ENCODE measurements at places on chromosomes 11 and 22.

DNA sequence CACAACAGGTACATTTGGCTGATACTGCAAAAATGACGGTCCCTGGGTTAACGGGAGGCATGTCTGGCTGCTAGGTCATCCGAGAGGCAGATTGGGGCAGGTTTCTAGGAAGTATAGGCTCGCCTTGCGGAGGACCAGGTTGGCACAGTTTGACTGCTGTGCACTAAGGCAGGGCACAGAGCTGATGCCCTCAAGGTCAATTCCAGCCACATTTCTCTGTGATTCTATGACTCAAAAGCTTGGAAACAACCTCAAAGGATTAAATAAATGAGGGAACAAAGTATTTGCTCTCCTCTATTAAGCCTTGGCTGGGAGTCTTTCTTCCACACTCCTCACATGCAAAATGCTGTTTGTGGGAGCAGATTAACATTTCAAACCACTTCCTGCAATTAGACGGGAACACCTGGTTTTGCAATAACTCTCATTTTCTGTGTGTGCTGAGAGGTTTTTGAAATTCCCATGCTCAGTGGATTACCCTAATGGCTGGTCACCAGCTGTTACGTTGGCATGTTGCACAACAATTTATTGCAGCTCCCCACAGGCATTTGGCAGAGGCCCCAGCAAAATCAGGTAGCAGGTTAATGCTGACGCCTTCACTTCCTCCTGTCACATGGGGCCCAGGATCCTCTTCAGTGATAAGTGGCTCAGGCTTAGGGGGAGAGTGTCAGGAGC, 61.0 kb upstream of the PLET1 start:
- DNase-seq: no peak

DNA sequence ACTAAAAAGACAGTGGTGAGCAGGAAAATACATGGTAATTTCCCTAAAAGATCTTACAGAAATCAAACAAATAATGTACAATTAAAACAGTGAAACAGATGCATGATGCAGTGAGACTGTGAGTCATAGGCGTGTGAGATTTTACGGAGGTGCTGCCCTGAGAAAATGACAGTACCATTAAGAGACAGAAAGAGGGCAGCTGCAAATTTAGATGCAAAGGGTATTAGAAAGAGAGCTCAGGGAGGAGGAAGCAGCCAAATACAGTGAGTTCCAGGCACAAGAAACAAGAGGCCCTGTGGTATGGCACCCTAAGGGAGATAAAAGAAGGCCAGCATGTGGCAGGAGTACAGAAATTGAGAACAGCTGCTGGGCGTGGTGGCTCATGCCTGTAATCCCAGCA, 88.5 kb upstream of the FIBIN start:
- DNase-seq: no peak

DNA sequence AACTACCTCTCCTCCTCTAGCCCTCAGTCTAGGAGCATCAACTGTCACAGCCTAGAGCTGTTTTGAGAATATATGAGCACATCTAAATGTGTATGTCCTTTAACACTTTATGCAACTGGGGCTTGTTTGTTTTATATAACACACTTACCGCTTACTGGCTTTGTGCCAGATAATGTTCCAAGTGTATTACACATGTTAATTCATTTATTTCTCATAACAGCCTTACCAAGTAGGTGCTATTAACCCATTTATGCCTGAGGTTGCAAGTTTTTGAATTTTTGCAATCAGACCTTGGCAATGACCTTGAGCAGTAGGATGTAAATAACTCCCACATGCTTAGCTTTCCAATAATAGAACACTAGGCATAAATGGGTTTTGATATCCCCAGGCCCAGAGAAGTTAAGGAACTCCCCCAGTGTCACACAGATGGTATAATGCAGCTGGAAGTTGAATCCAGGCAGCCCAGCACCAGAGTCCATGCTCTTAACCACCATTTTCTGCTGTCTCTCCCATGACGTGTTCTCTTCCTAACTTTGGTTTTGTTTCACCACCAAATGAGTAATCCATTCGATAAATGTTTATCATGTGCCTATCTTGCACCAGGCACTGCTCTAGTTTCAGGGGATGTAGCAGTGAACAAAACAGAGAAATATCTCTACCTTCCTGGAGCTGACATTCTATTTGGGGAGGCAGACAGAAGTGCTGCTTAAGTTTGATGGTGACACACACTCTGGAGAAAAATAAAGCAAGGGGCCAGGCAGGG, 23.1 kb downstream of the PRDM11 start:
- DNase-seq: no peak

- peak; percentile 18 for DNase-seq
Measured at GRCh38 chr11:18012122-18012905, 533 bp downstream of the SERGEF start.

DNA sequence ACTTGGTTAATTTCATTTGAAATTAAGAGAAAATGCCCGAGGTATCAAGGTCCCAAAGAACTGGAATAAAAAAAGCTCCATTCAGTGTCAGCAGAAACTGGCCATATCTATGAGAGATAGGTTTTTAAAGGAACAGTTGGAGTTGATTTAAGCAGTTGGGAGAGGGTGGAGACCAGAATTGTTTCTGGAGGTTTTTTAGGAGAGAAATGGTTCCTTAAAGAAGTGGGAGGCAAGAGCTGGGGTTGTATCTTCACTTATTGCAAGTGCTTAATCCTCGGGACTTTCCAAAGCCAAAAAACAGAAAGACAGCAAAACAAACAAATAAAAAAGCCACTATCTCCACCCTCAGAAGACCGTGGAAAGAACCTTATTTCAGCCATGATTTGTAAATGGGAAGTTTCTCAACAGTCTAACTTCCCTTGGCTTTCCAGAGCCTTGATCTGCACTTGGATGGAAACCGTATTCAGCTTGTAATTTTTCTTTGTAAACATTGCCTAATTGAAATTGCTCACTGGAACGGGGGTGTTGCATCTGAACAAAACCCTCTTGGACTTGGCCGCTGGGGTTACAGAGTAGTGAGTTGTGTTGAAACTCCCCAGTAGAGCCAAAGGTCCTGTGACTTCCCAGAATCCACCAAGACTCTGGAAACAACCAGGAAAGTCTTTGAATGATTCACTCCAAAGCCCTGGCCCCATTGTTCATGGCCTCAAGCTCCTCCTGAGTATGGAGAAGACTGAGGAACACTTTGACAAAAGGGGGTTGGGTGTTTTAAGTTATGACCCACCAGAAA, 115.6 kb downstream of the SLC1A2 start:
- DNase-seq: no peak

DNA sequence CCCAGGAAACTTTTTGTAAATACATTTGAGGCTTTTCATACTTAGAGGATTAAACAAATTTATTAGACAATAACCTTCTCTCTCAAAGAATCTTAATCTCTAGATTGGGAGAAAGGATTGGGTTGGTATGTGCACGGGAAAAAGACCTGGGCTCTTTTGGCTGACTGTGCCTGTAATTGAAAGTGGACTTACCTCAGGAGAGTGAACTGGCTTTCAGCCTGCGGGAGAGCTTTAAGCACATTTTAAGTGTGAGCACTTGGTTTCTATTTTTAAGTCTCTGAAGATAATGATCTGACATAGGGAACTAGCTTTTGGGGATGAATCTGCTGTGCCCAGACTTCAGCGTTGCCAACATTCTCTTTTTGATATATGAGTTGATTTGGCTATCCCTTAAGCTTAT, 35.8 kb downstream of the UVRAG start:
- no peak for DNase-seq

GRCh38 chr11:12061851-12062560, 48.4 kb upstream of the MICAL2 start:
- no peak for DNase-seq

GRCh38 chr11:91776655-91777054, 448.0 kb upstream of the FAT3 start:
- no peak for DNase-seq

GRCh38 chr22:44824271-44824670, 71.9 kb downstream of the ARHGAP8 start:
- no peak for DNase-seq

- no peak for DNase-seq
Measured at GRCh38 chr11:1455032-1455762, 31.4 kb downstream of the MOB2 start.
